ENCODE measurements at places on chromosomes 2 and 18.

- DNase-seq: peak; percentile 84
These were observed 63.7 kb upstream of the DAPL1 start for GRCh38 chr2:158731386-158731785.

DNA sequence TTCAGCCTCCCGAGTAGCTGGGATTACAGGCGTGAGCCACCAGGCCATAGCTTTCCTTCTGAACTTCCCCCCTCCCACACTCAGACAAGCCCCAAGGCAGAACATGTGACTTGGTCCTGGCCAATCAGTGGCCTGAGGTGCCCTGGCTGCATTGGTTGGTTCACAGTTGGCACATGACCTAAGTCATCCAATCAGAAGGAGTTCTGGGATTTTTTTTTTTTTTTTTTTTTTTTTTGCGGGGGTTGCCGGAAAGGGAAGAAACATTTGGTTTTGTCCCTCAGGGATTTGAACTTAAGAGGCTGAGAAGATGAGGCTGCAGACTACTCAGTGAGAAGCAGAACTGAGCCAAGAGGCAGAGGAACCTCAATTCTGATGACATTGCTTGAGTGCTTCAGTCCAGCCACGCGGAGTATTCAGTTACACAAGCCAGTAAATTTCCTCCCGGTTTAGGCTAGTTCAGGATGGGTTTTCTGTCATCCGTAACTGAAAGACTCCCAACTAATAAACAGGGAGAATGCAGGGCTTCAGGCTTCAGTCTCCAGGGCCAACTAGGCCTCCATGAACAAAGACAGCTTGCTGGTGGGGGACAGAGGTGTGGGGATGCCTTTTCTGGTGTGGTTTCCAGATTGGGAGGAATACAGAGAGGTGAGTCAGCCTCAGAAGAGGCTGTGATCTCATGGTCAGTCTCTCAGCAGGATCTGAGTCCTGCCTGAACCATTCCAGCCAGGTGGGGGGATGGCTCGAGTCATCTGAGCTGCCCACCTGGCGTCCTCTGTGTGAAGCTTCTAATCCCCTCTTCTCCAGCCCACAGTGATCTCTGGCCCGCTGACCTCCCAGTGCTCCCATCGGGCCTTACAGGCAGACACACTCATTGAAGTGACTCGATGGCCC lies 9.2 kb downstream of the PTMA start:
- DNase-seq: no peak

- DNase-seq: no peak
These were observed 13.4 kb downstream of the PARD6G start for GRCh38 chr18:80233899-80234298.

DNA sequence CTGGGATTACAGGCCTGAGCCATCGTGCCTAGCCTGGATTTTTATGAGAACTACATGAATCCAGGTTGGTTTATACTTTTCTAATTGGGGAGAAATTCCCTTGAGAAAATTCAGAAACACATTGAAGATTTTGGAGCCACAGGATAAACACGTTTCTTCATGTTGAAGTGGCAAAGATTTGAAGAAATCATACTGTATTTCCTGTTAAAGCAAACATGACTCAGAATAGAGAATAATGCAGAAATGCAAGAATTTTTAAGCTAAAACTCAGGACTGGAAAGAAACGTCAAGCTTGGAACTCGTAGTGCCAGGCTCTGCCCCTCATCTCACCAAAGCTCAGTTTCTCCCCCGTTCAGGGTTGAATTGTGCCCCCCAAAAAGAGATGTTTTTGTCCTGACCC lies 32.1 kb upstream of the TAF1B start:
- no peak for DNase-seq

DNA sequence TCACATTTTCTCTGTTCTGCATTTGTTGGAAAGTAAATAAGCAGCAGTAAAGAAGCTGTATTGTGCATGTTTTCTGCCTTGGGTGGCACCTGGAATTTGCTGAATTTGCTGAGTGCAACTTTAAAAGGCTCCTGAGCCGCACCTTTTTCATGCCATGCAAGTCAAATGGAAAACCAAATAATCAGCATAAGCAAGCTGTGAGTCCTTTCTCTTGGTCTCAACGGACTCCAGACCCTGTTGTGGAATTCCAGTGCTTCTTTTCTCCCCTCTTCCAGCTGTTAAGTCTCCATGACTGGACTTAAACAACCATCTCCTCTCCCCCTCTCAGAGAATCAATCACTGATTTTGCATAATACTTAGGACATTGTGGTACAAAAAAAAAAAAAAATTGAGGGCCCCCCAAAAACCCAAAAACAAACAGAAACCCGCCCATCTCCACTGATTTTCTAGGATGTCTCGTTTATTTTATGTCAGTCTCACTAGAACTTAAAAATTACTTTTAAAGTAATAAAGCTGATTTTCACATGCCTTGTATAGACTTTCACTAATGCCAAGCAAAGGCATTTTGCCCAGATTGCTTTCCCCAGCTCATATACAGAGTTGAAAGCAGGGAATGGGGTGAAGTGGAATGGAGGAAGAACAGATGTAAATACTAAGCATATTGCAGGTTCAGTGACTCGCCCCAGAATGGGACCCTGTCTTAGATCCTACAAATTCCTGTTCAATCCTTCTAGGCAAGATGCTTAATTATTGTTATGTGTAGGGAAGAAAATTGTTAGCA lies 5.1 kb upstream of the CETN1 start:
- no peak for DNase-seq

DNA sequence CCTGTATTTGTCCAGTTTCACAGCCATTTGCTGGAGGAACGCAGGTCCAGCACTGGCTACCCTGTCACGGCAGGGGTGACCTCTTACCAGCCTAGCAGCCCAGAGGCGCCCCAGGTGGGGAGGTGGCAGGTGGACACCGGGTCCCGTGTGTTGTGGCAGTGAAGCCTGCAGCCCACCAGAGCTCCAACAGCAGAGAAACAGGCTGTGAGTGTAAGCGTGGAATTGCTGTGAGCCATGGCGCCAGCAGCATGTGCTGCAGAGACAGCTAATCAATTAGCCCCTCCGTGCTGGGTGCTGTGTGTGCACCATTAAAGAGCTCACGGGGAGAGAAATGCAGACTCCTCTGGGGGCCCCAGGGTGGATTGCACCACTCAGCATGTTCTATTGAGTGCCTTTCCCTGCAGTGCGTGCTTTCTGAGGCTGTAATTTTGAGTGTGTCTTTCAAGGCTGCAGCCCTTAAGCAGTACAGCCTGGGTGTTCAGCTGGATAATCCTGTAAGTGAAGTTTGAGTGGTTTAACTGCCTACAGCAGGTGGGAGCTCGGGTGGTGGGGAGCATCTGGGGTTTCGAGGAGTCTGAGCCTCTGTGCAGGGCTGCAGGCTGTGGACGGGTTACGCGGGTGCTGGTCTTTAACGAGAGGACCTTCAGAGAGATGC lies 15.9 kb downstream of the RTP5 start:
- DNase-seq: no peak

DNA sequence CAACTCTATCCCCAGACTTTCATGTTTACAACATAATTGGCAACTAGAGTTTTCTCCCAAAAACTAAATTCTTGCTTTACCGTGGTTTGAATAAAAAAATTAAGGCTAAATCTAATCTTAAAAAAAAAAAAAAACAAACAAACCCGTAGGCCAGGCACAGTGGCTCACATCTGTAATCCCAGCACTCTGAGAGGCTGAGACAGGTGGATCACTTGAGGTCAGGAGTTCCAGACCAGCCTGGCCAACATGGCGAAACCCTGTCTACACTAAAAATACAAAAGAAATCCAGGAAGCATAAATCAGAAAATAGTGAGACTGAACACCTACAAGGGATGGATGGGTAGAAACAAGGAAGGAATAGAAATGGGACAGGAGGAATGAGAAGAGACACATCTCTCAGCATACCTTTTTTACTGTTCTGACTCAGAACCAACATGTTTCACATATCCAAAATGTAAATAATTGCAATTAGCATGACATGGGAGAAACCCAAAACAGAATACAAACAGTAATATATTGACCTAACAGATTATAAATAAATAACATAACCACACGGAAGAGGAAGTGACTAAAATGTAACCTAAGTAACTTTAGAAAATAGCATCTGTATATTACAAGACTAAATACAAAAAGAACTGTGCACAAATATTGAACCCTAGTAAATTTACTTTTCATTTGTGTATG lies 17.5 kb downstream of the MGAT4A start:
- DNase-seq: no peak

DNA sequence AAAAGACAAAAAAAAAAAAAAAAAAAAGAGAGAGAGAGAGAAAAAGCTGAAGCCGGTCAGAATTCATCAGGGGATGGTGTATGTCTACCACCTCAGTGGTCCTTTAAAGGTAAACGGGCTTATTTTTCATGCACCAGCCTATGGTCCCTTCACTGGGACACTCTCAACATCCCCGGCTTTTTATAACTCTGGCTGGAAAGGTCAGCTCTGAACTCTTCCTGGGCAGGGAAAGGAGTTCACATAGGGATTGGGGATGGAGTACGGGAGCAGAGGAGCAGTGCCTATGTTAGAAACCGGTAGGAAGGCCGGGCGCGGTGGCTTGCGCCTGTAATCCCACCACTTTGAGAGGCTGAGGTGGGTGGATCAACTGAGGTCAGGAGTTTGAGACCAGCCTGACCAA lies 10.3 kb upstream of the MALT1 start:
- DNase-seq: no peak

DNA sequence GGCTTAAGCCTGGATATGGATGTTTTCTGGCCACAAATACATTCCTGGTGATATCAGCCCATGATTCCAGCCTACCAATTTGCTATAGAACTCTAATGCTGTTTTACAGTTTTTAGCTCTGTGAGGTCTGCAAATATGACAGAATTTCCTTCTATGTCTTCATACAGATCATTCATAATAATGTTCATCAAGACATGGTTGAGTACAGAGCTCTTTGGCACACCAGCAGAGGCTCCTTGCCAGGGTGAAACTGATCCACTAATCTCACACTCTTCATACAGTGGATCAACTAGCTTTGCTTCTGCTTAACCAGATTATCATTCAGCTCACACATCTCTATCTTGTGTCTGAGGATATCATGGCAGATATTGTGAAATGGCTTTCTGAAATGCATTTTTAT lies 672.1 kb downstream of the STK39 start:
- no peak for DNase-seq

GRCh38 chr2:195388028-195388427 lies 269.0 kb upstream of the SLC39A10 start:
- DNase-seq: no peak

DNA sequence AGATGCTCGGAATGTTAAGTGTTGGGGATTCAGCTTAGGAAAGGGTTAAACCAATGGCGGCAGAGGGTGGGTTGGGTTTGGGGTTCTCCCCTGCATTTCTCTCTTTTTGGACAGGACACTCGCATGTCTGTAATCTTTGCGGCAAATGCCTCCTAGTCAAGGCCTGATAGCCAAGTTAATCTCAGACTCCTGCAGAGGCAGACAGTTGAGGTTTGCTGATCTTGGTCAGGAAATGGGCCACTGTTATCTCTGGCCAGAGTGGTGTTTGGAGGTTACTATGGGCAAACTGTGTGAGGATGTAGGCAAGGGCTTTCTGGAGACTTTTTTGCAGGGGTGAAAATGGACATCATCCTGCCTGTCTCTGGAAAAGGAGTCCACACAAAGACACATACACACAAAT lies 188.8 kb downstream of the SETBP1 start:
- DNase-seq: no peak

GRCh38 chr2:201008296-201008829 lies 44.9 kb upstream of the ORC2 start:
- DNase-seq: no peak

- DNase-seq: no peak
These were observed 71.3 kb upstream of the SPRED2 start for GRCh38 chr2:65503746-65504145.

DNA sequence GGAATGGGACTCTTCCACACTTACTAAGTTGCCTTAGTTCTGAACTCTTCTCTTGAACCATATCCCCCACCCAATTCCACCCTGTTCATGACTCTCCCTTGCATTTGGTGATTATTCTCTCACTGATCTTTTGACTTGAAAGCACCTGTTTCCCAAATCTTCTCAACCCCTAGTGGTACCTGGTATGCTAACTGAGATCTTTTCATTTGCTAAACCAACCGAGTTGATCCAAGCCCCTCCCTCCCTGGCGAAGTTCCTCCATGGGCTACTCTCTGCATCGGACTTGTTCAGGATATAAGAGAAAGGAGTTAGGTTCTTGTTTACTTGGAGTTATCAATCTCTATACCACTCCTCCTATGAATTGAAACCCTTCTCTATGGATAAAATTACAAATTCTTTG lies 593.5 kb downstream of the BCL11A start:
- no peak for DNase-seq

- DNase-seq: no peak
These were observed 62.4 kb upstream of the MSH6 start for GRCh38 chr2:47720559-47720958.

DNA sequence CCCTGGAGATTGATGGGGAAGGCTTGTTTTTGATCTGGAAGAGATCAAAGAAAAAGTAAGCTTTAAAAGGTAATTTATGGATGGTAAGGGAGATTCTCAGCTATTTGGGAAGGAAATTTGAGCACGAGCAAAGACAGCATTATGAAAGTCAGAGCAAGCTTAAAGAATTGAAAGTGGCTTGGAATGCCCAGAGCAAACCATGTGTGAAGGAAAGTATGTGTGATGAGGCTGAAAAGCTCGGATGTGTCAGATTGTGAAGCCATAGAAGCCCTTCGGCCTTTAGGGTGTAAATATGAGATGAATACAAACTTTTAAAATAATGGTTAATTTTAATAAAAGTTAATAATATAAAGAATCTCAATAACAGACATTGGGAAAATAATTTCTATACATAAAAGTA lies 377.4 kb upstream of the DSEL start:
- DNase-seq: no peak

DNA sequence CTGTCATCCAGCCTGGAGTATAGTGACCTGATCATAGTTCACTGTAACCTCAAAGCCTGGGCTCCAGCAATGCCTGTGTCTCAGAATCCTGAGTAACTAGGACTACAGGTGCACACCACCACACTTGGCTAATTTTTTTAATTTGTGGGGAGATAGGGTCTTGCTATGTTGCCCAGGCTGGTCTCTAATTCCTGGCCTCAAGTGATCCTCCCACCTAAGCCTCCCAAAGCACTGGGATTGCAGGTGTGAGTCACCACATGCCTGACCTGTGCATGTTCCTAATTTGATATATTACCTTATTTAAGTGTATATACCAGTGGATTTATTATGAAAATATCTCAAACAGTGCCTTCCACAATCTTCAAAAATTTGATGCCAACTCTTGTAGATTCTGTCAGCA lies 123.6 kb upstream of the XIRP2 start:
- DNase-seq: no peak

GRCh38 chr18:59358414-59358711 lies 702 bp downstream of the LMAN1 start:
- no peak for DNase-seq

DNA sequence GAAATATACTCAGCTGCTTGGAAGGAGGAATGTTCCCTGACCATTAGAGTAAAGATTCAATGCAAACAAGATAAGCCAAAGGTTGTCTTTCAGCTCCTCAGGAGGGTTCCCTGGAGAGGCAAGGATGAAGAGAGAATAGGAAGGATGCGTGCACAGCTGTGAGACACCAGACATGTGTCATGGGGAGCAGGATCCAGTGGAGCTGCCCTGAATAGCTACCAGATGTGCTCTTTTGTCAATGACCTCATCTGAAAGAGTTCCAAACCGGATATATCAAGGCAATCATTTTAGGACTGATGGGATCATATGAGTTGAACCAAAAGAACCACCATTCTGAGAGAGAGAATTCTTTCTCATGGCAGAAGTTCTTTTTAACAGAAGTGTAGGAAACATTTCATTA lies 490.6 kb downstream of the IRS1 start:
- DNase-seq: no peak

GRCh38 chr2:154694881-154695280 lies 3.6 kb upstream of the KCNJ3 start:
- no peak for DNase-seq

All from NCI-H1694 treated with DMSO at 0.1 percent for 48 hours (cell line).